ENCODE measurements at places on chromosomes 16 and 17.

- no peak for DNase-seq
Observed at GRCh38 chr17:77185137-77185536, 44.4 kb downstream of the SEC14L1 start.

GRCh38 chr16:88468275-88469129 is 15.4 kb downstream of the ZFPM1 start:
- DNase-seq: no peak

DNA sequence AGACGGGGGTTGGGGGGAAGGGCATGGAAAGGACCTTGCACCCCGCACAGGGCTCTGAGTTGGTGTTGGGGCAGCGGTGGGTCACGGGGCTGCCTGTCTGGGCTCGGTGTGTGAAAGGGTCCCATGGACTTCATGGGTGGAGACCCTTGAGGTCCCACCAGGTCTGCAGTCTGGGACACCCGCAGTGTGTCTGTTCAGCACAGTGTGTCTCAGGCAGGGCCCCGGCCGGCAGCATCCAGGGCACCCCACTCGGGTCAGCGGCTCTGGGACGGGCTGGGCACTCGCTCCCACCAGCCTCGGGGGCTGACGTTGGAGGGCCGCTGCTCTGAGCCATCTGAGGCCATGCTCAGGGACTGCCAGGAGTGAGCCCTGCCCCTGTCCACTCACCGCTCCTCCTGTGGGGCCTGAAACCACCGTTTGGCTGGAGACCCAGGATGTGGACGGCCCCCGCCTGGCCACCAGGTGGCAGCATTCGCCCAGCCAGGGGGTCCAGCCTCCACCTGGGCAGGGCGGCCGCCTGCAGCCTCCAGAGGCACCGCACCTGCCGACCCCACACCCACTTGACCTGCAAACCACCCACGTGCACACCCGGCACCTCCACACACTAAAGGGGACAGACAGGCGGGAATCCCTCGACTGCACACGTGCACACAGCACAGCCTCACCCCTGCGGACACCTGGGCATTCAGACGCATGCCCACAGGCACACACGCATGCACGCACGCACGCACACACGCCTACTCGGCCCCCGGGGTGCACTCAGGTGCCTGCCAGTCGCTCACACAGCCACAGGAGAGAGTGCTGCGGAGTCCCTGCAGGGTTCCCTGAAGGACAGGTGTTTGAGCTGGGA is 10.1 kb upstream of the ZFPM1 start:
- no peak for DNase-seq

DNA sequence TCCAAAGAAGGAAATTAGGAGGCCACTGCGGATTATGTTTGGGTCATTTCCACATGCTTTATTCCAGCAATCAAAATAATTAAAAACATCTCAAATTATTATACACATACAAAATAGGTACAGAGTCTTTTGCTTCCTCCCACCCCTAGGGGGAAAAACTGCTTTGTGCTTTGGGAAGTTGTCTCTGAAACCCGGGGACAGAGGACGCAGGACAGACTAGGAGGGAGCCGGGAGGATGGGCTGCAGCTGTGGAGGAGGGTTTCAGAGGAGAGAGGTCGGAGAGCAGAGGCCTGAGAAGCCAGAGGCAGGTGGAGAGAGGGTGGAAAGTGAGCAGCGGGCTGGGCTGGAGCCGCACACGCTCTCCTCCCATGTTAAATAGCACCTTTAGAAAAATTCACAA is 17.4 kb downstream of the COL1A1 start:
- no peak for DNase-seq

- DNase-seq: no peak
Observed at GRCh38 chr17:1762901-1763898, 1.3 kb downstream of the SERPINF1 start.
